ENCODE measurements at places on chromosomes 16 and 17.

GRCh38 chr16:21023509-21024202, 123.1 kb downstream of the LYRM1 start:
- no peak for DNase-seq

- DNase-seq, result no peak
Measured at GRCh38 chr17:56638591-56639051, 45.1 kb downstream of the NOG start.

DNA sequence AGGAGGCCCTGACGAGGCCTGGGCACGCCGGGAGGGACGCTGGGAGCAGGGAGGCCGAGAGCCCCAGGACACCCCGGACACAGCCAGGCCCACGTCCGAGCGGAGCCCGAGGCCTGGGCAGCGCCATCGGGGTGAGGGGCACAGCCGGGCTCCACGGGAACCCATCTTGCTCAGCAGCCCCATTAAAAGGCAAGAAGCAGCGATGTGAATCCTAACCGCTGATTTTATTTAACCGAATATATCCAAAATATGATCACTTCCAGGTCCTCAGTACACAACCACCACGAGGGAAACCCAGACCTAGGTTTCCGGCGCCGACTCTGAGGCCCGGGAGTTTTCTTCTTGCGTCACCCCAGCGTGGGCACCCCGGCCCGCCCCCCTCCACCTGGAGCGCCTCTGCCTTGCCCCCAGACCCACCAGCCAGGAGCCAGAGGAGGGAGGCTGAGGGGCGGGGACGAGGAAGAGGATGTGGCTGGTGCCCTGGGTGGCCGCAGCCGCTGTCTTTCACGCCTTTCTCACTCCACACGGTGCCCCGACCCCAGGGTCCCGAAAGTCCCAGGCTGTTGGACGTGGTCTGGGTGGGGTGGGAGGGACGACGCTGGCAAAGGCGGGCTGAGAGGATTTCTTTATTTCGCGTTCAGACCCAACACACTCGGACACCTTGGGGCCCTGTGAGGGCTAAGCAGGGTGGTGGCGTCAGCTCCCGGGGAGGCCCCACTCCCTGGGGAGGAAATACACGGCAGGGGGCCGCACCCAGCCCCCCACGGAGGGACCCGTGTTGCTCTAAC, 568 bp upstream of the CCDC154 start:
- no peak for DNase-seq

DNA sequence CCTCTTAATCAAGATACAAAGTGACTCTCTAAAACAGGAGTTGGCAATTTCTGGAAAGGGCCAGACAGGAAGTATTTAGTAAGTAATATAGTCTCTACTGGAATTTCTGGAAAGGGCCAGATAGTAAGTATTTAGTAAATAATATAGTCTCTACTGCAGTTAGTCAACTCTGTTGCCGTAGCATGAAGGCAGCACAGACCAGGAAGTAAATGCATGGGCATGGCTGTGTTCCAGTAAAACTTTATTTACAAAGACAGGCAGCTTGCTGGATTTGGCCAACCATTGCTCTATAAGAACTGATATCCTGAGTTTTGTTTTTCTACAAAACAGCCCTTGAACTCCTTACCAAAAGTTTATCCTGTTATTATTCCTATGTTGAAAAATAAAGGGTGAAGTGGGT, 16.9 kb downstream of the LDAF1 start:
- no peak for DNase-seq

DNA sequence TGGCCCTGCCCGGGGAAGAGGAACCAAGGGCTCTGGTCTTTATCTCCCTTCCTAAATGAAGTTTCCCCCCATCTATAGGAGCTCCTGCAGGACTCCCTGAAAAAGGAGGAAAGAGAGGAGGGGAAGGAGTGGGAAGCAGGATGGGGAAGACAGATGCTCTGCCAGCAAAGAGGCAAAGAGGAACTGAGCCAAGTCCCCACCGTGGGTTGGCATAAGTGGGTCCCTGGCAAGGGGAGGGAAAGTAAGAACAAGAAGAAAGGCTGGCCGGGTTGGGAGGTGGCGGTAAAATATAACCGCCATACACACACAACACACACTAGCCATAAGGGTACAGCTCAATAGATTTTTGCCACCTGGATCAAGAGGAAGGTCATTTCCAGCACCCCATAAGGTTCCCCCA, 6.1 kb upstream of the EIF1 start:
- DNase-seq, result no peak
